ENCODE measurements at places on chromosomes 13 and 19.

- no peak for DNase-seq
Observed at GRCh38 chr13:101205408-101205807, 210.9 kb downstream of the NALCN start.

- no peak for DNase-seq
Observed at GRCh38 chr13:64078025-64078424, 2662.4 kb upstream of the PCDH20 start.

- DNase-seq: no peak
Observed at GRCh38 chr19:4518345-4519171, at the start of gene PLIN4. Gene PLIN4 (minus strand): TSS chr19:4518486. CDS start chr19:4518272, 214 bp downstream.

- no peak for DNase-seq
Observed at GRCh38 chr13:62837895-62838294, 1422.2 kb upstream of the PCDH20 start.

DNA sequence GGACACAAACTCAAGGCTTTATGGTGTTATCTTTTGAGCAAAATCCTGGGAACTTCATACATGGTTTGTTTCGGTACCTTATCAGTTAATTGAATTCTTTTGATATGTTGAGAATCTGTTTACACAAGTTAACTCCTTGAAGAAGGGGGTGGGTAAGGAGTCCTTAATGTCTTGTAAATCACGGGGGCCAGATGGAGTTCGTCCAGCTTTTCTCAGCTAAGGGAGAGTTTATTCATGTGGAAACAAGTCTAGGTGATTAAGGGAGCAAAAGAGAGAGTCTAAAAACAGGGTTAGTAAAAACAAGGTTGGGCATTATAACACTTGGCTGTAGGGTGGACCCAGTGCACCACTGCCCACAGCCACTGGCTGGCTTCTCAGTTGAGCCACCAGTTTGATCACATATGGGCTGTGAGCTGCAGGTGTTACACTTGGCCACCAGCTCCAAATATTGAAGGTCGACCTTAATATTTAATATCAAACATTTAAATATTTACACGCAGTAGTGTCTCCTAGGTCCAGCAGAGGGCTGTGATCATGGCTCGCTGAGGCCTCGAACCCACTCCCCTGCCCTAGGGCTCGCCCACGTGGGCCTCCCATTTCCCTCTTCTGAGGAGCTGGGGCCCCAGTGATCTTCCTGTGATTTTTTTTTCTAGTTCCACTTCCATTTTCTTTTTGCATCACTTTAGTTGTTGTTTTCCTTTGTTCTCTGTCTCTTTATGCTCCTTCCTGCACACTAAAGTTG, 21.0 kb upstream of the ZNF43 start:
- no peak for DNase-seq

DNA sequence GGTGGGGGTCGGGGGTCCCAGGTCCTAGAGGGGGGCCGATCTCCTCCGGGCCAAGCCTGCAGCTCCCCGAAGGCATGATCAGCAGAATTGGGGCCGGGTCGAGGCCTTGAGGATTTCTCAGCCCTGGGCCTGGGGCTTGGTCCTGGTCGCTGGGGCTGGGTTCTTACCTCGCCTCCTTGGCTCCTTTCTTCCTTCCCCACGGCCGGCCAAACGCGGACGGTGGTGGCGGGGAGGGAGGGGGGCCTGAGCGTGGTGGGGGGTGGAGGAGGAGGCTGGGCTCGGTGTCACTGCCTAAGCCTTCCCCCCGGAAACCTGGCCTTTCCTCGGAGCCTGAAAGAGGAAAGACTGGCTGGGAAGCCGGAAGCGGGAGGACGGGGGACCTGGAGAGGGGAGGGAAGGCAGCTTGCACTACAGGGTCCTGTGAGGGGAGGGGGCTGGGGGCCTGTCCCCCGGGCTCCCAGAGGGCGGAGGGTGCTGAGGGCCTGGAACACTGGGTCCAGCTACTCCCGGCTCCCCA, at the start of gene ZNF579:
Gene ZNF579, minus strand, starts transcription at position 221 of the 517 bp plus-strand sequence. CDS start 1,209 bp downstream, outside the sequence.
- DNase-seq: peak; percentile 85

- DNase-seq: no peak
Observed at GRCh38 chr13:29125934-29126424, 305.8 kb downstream of the MTUS2 start.

DNA sequence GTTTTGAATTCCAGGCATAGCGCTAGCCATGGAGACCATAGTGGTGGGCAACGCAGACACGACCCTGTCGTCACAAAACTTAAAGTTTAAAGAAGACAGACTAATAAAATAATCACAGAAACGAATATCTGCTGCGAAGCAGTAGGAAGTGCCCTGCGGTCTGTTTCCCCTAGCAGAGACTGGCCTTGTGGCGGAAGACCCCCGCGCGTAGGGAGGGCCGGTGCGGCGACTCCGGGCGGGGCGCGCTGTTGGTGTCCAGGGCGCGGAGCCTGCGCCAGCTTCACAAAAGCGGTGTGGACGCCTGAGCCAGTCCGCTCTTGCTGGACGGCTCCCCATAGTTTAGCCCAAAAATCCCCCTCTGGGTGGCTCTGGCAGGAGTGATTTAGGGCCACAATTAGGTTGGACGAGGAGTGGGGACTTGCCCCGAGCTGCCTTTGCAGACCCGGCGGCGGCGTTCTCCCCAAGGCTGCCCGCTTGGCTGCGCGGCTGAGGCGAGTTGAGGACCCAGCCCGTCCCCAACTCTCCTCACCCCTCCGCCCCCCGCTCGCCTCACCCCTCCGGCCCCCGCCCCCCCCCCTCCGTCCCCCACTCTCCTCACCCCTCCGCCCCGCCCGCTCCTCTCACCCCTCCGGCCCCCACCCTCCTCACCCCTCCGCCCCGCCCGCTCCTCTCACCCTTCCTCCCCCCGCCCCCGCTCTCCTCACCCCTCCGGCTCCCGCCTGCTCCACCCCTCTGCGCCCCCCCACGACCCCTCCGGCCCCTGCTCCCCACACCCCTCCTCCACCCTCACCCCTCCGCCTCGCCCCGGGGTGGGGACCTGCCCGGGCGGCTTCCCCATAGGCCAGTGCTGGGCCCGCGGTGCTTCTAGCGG, 14.2 kb upstream of the LATS2 start:
- DNase-seq: no peak

- DNase-seq: no peak
Observed at GRCh38 chr13:45851171-45851921, at the start of gene SIAH3. Gene SIAH3 (minus strand): TSS chr13:45851753. CDS start chr13:45851629, 124 bp downstream.

- no peak for DNase-seq
Observed at GRCh38 chr13:29746148-29746677, 104.2 kb downstream of the UBL3 start.

DNA sequence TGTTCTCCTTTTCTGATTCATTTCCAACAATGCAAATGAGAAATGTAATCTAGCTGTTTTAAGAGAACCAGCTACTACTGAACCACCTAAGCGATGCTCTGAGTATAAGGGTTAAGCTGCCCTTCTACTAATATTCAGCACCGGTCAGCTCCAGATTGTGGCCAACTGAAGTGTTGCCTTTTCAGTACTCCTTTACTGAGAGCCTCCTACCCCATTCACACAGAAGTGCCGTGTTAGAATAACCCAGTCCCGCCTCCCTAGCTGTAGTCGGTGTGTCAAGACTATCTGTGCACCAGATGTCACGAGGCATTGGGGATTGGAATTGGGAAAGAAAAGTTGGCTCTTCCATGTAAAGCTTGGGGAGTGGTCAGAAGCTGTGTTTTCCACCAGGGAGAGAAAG, 45.4 kb downstream of the FAM124A start:
- DNase-seq: no peak

DNA sequence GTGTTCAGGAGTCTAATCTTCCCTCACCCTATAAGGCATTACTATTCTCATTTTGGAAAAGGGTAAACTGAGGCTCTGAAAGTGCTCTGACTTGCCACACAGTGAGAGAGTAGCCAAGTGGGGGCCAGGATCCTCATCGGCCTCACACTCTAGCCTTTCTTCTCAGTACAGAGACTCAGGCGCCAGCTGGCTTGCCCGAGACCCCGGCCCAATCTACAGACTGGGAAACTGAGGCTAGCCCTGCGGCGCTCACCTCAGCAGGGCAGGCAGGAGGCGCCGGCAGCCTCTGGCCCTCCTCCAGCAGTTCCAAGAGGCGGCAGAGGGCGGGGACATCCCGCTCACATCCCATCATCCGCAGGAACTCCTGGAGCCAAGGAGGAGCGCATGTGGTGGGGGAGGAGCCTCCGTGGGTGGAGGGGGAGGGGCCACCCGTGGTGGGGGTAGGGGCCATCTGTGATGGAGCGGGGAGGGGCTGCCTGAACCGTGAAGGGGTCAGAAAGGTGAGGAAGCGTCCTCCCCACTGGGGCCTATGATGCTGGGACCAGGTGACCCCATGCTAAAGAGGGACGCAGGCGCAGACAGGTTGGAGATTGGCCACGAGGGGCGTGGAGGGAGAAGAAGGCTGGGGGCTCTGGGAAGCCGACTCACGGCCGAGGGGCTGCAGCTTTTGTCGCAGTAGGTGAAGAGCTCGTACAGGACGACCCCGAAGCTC, 8.7 kb upstream of the INSL3 start:
- DNase-seq: no peak

- DNase-seq: no peak
Observed at GRCh38 chr13:112819816-112820215, 130.0 kb downstream of the ATP11A start.

GRCh38 chr13:80180740-80181355, 160.1 kb downstream of the SPRY2 start:
- DNase-seq: no peak

GRCh38 chr19:48415806-48416221, 22.3 kb downstream of the GRIN2D start:
- no peak for DNase-seq

DNA sequence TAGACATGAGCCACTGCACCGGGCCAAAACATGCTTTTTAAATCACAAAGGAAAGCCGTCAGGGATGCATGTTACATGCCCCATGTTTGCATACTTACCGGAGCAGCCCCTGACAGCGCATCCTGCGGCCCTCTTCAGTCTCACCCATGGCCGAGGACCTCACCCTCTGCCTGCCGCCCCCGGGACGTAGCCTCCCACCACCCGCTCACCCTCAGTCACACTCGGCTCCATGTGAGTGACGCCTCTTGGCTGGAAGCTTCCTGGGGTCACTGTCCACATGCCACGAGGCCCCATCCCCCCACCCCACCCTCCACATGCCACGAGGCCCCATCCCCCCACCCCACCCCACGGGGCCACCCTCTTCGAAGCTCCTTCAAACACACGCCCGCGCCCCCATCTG, 46.1 kb upstream of the SPACA7 start:
- no peak for DNase-seq

- DNase-seq: no peak
Observed at GRCh38 chr13:59745392-59745788, 418.3 kb downstream of the DIAPH3 start.

GRCh38 chr19:10768936-10769335, 51.1 kb downstream of the DNM2 start:
- no peak for DNase-seq

DNA sequence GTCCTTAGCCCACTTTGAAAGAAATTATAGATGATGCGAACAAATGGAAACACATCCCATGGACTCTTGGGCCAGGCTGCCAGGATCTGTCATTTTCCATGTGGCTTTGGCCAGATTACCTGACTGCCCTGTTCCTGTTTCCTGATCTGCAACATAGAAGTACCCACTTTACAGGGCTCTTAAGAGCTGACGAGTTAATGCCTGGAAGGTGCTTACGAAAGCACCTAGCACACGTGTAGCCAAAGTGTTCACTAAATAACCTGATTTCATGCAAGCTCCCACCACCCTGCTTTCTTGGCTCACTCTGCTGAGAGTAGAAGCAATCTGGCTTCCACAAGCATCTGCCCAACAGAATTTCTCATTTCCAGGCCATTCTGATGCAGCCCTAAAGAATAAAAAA, 575.2 kb downstream of the MYO16 start:
- DNase-seq: no peak

DNA sequence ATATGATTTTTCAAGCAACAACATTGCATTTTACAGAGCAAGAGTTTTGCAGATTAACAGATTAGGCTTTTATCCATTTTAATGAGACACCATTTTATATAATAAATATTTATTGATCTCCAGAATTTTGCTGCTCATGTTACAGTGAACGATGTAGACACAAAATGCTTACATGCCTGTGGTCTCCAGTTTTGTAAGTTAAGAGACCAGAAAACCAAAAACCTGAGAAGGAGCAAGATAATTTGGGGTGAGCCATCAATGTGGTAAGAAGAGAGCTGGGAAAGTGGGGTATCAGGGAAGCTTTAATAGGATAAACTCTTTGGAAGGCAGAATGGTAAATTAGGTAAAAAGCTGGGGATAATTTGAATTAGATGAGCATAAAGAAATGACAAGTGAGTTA, 2100.5 kb upstream of the PCDH20 start:
- no peak for DNase-seq

DNA sequence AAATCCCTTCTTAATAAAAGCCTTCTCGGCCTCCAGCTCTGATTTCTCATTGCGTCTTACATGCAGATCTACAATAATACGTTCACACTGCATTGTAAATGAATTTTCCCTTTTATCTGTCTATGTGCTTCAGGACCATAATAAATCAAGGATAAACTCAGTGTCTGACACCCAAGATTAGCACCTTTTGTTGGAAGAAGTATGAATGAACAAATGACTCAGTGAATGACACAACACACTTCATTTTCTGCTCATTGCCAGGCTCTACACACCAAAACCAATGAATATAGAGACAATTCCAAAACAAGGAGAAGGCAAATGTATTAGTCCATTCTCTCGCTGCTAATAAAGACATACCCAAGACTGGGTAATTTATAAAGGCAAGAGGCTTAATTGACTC, 1224.4 kb downstream of the EFNB2 start:
- DNase-seq: no peak

DNA sequence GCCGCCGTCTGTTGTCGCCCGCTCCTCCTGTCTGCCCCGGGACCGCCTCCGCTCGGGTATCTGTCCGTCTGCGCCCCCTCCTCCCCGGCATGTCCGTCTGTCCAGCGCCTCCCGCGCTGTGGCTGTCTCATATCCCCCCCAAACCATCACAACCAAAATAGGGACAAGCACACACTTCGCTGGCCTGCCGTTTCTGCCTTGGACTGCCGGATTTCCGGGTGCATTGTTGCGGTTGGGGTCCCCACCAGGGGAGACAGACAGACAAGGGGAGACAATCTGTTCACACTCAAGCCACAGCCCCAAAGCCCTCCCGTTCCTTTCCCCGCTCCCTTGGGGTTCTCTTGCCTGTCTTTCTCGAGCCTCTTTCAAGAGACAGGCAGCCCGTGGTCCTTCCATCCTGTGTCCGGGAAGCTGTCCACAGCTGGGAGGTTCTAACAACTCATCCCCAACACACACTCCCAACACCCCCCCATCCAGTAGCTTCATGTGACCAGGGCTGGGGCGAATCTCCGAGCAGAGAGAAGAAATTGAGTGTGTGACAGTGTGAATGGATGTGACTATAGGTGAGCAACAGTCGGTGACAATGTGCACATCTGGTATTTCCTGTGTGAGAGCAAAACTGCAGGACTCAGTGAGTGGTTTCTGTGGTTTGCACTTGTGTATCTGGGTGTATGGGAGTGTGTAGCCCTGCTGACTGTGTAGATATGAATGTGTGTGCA, 16.5 kb upstream of the FOSB start:
- DNase-seq: no peak

GRCh38 chr13:98004107-98004506, 50.6 kb downstream of the IPO5 start:
- DNase-seq: no peak
